H1 (cell line): ENCODE measurements at places on chromosomes 3 and 15.

- H3K36me3 ChIP-seq: no peaks in the 10 kb centered on the region
- no peak for DNase-seq
- H3K27ac ChIP-seq: no peak overlapping the region
- H3K4me1 ChIP-seq: no peaks in the 10 kb centered on the region
- H3K27me3 ChIP-seq: no peaks in the 10 kb centered on the region
These were observed 97.1 kb downstream of the MEGF11 start for GRCh38 chr15:66156310-66156975.

DNA sequence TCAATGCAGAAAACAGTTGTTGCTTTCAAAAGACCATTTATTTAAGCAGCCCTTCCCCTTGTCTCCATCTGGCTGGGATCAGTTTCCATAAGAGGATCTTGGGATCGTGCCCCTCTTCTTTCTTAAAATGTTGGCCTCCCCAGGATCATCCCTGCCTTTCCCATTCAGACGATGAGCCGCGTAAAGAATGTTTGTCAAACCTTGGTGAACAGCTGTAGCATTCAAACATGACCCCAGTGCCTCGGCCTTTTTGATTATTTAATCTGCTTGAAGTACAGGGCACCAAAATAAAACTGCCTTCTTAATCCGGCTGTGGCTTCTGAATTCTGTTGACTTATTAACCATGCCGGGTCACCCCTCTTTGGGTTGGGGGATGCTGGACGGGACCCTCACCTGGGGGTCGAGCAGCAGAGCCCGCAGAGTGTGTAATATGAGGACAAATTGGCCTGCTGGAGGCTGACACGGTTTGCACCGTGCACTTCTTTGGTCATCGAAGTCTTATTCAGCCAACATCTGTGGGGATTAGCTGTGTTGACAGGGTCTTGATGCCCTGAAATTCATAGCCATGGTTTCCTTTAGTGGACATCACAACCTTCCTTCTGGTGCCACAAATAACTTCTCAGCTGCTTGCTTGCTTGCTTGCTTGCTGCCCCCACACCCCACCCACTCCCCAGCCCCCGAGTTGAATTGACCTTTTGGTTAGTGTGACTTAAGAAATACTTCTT, at the start of gene LRTM1:
TSS of gene LRTM1 (minus strand) at position 14 of the 725 bp plus-strand sequence. CDS start 148 bp downstream, outside the sequence.
- H3K27me3 ChIP-seq: no peaks in the 10 kb centered on the region
- H3K36me3 ChIP-seq: no peaks in the 10 kb centered on the region
- H3K4me1 ChIP-seq: peaks cover 4% of the 10 kb centered on the region

DNA sequence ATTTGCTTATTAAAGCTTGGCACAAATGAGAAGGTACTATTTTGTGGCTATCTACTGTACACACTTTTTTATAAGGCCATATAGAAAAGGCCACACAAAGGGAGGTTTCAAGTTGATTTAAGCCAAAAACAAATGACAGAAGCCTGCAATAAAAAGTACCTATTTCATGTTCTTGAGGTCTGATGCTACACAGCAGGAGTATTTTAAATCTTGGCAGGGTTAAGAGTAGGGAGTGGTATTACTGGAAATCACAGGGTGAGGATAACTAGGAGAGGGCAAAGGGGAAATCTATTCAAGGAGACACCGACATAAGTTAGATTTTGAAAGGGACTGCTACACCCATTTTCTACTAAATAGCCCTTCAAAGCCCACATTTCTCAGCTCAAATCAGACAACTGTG, 146.2 kb downstream of the GREM1 start:
- H3K27ac ChIP-seq: no peak overlapping the region
- H3K27me3 ChIP-seq: no peaks in the 10 kb centered on the region
- DNase-seq: no peak
- no peak overlapping the region for H3K4me3 ChIP-seq

GRCh38 chr15:59039225-59039624, 51.8 kb downstream of the RNF111 start:
- H3K36me3 ChIP-seq: no peaks in the 10 kb centered on the region
- H3K4me3 ChIP-seq: no peak overlapping the region
- H3K4me1 ChIP-seq: no peaks in the 10 kb centered on the region
- no peak for DNase-seq
- no peaks in the 10 kb centered on the region for H3K27me3 ChIP-seq
- no peak overlapping the region for H3K27ac ChIP-seq

GRCh38 chr3:14810801-14811661, 7.7 kb upstream of the FGD5 start:
- peaks cover 2% of the 10 kb centered on the region for H3K4me1 ChIP-seq
- peak overlapping the region; percentile 80 for H3K4me3 ChIP-seq
- H3K36me3 ChIP-seq: no peaks in the 10 kb centered on the region
- DNase-seq: no peak

- no peaks in the 10 kb centered on the region for H3K4me1 ChIP-seq
- H3K27me3 ChIP-seq: no peaks in the 10 kb centered on the region
- peak within 1 kb of the TSS; percentile 92 for H3K4me3 ChIP-seq
- H3K36me3 ChIP-seq: no peaks in the 10 kb centered on the region
- peak within 1 kb of the TSS; percentile 95 for H3K27ac ChIP-seq
- DNase-seq: peak; percentile 97
These were observed at the start of gene TRIM59 for GRCh38 chr3:160449636-160450598. TRIM59 (minus strand) TSS chr3:160449786; CDS start chr3:160439183, 10,603 bp downstream.

DNA sequence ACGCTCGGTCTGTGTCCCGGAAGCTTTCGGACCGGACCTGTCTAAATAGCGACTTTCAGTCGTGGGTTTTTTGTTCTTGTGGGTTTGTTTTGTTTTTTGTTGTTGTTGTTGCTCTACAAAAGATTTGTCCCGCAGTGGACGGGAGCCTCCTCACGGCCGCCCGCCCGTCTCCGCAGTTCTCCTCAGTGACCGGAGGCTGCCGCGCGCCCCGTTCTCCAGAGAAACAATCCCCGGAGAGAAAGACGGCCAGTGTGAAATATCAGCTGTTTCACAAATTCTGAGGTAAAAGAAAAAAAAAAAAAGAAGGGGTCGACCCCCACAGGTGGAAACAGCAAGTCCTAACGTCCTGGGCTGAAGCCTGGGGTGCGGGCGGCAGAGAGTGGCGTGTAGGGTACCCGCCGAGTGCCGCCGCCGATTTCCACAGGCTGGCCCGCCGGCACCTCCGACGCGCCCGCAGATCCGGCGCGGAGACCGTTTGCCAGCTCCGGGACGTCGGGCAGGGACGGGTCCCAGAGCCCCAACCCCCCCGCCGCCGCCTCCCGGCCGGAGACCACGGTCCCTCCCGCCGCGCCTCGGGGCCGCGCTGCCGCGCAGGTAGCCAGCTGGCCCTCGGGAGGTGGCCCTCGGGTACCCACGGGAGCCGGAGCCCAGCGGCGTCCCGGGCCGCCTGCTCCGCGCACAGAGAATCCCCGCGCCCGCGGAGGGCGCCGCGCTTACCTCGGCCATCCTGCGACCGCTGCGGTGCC, 478 bp downstream of the BNC1 start:
- peak overlapping the region; percentile 70 for H3K4me3 ChIP-seq
- no peak overlapping the region for H3K27ac ChIP-seq
- no peaks in the 10 kb centered on the region for H3K36me3 ChIP-seq
- H3K4me1 ChIP-seq: peaks cover 8% of the 10 kb centered on the region
- DNase-seq: peak; percentile 55
- peaks cover 53% of the 10 kb centered on the region for H3K27me3 ChIP-seq

- H3K27me3 ChIP-seq: no peaks in the 10 kb centered on the region
- H3K27ac ChIP-seq: no peak overlapping the region
- DNase-seq: no peak
- no peak overlapping the region for H3K4me3 ChIP-seq
- peaks cover 22% of the 10 kb centered on the region for H3K36me3 ChIP-seq
These were observed 21.3 kb downstream of the CHD2 start for GRCh38 chr15:92921215-92922131.

DNA sequence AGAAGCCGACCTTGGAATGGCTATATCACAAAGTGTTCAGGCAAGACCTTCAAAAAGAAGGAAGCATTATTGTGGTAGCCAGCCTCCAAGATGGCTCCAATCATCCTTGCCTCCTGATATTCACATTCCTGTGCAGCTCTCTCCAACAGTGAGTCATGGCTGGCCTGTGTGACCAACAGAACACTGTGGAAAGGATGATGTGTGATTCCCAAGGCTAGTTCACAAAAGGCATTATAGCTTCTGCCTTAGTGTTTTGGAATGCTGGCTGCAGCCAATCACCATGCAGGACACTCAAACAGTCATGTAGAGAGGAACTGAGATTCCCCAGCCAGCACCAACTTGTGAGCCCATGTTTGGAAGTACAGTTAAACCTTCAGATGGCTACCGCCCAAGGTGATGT, 102.6 kb downstream of the EFL1 start:
- no peak overlapping the region for H3K4me3 ChIP-seq
- H3K36me3 ChIP-seq: peaks cover 3% of the 10 kb centered on the region
- no peak for DNase-seq
- H3K27ac ChIP-seq: peak overlapping the region; percentile 29; the same call in 1 of the 2 replicates
- H3K27me3 ChIP-seq: no peaks in the 10 kb centered on the region

- H3K36me3 ChIP-seq: no peaks in the 10 kb centered on the region
- DNase-seq: no peak
- H3K27ac ChIP-seq: no peak overlapping the region
- H3K27me3 ChIP-seq: no peaks in the 10 kb centered on the region
- H3K4me1 ChIP-seq: no peaks in the 10 kb centered on the region
- H3K4me3 ChIP-seq: no peak overlapping the region
These were observed 45.9 kb upstream of the LMCD1 start for GRCh38 chr3:8455526-8456411.

GRCh38 chr3:176840641-176841286, 356.5 kb downstream of the TBL1XR1 start:
- no peaks in the 10 kb centered on the region for H3K36me3 ChIP-seq
- no peak overlapping the region for H3K4me3 ChIP-seq
- no peak overlapping the region for H3K27ac ChIP-seq
- no peaks in the 10 kb centered on the region for H3K27me3 ChIP-seq
- no peaks in the 10 kb centered on the region for H3K4me1 ChIP-seq
